ENCODE measurements at places on chromosomes 2 and 18. TPM values are rescaled to one million over a fixed set of nuclear protein-coding genes. Genes with fewer than 3 reads are reported as not detected.

The SLC16A14 gene
- 2.9 TPM for total RNA-seq

The FAP gene
- total RNA-seq, result not detected

The MAP2 gene
- total RNA-seq, result 1.9 TPM

The OTX1 gene
- not detected for total RNA-seq

The PKP4 gene
- total RNA-seq, result 6.5 TPM

The CDH7 gene
- total RNA-seq, result not detected

The OSR1 gene
- not detected for total RNA-seq

DNA sequence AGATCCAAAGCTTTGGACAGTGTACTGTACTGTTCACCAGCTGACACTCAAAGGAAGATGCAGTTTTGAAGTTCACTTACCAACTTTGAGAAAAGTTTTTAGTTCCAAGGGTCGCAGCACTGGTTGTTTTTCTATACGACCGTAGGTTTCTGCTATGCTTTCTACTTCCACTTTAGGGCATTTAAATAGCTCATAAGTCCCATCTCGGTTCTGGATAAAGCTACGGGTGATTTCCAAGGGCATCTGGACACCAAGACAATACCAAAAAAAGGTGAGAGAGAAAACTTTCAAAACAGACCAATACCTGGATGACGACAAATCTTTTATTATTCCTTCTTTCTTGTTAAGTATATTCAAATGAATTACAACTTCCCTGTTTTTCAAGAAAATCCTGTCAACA lies 30.3 kb downstream of the C2orf42 start:
- no peak for DNase-seq

DNA sequence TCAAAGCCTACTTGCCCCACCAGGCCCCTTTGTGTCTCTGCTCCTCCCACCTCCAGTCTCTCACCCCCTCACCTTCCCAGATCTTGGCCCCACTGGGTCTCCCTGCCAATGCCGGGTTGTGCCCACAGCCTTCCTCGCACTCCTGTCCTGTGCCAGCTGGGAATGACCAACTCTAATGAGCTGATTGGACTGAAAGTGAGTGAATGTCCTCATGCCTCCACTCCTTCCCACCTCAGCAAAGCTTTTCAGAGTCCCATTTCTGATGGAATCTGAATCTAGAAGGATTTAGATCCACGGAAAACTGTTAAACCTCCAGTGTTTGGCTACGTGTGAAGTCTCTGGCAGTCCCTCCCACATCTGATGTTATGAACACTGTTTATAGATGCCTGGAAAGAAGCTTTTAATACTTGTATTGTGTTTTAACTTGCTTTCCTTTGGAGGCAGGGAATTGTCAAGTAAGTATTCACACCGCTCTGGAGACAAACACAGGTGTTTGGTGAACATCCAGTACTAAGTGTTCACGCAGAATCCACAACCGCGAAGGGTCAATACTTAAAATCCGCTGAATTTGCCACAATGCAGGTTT lies 103.9 kb downstream of the RTN4 start:
- DNase-seq, result no peak

DNA sequence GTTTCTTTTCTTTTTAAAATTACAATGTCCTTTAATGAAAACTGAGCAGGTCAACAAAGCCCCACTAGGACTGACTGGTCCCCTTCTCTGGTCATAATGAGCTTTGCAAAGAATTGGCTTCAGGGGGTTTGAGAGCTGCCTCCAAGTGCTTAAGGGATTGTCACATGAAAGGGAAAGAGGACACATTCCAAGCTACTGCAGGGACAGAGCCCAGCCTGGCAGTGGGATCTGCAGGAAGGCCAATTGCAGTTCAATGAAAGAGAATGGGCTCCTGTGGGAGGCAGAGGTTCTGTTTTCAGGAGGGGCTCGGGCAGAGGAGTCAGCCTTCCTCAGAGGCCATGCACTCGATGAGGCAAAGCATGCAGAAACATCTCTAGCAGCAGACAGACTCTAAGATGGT lies 84.1 kb upstream of the ACKR3 start:
- no peak for DNase-seq

GRCh38 chr2:66570471-66570870 lies 135.5 kb downstream of the MEIS1 start:
- no peak for DNase-seq

GRCh38 chr2:221130431-221130830 lies 441.7 kb downstream of the EPHA4 start:
- DNase-seq, result no peak

GRCh38 chr2:241817126-241817820 lies 8.3 kb downstream of the NEU4 start:
- DNase-seq, result no peak

GRCh38 chr2:211722928-211723327 lies 815.7 kb downstream of the ERBB4 start:
- no peak for DNase-seq
